NCI-H2081 treated with DMSO at 0.1 percent for 48 hours (cell line): ENCODE measurements at places on chromosomes 4 and X.

- no peak for DNase-seq
Observed at GRCh38 chr4:147182041-147182440, 236.4 kb upstream of the TTC29 start.

- no peak for DNase-seq
Observed at GRCh38 chrX:69153060-69153730, 12.1 kb downstream of the PJA1 start.

DNA sequence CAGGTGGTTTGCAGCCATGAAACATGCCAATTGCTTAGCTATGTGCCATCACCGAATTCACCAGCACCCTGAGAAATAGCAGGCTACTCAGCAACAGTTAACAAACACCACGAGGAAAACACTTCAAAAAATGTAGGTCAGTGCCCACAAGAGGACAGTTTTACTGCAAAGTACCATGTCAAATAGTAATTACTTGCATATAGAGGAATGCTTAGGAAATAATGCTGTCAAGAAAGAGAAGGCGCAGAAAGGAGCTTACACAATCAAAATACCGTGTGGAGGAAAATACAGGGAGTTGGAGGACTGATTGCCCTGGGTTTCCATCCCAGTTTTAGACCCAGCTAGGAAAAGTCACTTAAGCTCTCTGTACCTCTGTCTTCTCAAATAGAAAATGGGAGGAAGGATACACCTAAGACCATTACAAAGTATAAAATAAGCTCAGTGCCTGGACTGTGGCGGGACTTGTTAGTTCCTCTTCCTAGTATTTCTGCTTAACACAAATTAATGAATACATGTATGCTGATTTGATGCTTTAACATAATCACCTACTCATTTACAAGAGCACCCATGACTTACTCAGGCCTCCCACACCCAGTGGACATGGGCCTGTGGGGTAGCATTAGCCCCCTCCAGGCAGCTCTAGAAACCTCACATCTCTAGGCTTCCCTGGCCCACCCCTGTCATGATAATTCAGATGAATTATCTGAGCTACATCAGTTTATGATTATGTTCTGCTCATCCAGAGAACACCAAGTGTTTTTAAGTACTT is 44.5 kb upstream of the IL21 start:
- no peak for DNase-seq

GRCh38 chr4:166763018-166763417 is 471.3 kb downstream of the SPOCK3 start:
- DNase-seq, result no peak

DNA sequence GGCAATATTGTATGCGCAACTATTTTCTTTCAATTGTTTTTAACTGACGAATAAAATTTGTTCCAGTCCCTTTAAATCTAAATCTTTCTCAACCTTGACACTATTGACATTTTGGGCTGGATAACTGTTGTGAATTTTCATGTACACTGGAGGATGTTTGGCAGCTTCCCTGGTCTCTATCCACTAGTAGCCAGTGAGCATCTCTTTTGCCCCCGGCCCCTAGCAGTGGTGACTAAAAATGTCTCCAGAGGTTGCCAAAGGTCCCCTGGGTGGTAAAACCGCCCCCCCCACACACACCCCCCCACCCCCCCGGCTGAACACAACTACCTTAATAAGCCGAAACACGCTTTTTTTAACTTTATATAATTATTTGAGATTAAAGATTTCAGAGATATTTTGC is 514 bp downstream of the FANCB start:
- no peak for DNase-seq

DNA sequence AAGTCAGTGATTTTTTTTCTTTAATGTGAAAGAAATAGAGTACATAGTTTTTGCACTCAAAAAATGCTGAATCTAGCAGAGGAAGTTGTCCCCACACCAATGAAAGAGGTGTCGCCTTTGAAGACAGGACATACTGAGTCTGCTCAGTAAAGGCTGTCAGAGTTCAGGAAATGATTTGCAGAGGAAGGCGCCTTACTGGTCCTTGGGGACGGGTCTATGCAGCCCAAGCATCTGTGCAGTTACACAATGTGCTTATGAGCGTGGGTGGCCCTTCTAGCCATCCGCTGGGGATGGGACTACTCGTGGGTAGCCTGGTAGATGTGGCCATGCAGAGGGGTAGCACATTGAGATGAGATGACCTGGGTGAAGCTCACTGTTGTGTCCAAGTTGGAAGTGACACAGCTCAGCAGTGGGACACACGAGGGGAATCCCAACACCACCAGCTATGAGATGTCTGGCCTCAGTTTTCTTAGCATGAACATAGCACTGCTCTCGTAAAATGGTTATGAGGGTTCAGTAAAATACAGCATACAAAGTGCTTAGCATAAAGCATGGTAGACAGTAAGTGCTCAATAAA is 116.5 kb upstream of the RBPJ start:
- DNase-seq, result no peak

- no peak for DNase-seq
Observed at GRCh38 chr4:70151271-70151670, 2.8 kb upstream of the PRR27 start.

GRCh38 chrX:45740291-45740690 is 539.6 kb upstream of the DIPK2B start:
- no peak for DNase-seq

DNA sequence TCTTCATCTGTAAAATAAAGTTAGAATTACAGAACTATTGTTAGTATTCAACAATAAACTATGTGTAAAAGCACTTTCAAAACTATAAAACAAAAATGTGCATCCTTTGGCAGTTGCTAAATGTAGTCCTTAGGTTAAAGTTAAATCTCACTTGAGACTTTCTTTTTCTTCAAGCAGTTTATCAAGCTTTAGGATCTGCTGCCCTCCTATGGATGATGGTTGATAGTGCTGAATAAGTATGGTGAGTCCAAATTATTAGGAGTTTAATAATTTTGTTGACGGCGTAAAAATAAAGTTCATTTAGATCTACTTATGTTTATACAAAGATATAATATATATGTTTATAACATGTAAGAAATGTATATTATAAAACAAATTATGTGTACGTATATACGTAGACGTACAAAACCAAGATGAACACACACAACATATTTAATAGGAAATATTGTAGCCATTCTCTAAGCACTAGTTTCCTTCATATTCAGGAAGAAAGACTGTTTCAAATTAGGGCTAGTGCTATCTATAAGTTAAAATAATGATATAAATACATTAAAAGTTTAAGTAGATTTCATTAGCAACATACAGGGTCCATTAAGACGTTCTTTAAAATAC is 22.3 kb downstream of the UGT2A2 start:
- DNase-seq, result no peak

- DNase-seq, result no peak
Observed at GRCh38 chr4:139682741-139683151, 17.1 kb downstream of the MGST2 start.

DNA sequence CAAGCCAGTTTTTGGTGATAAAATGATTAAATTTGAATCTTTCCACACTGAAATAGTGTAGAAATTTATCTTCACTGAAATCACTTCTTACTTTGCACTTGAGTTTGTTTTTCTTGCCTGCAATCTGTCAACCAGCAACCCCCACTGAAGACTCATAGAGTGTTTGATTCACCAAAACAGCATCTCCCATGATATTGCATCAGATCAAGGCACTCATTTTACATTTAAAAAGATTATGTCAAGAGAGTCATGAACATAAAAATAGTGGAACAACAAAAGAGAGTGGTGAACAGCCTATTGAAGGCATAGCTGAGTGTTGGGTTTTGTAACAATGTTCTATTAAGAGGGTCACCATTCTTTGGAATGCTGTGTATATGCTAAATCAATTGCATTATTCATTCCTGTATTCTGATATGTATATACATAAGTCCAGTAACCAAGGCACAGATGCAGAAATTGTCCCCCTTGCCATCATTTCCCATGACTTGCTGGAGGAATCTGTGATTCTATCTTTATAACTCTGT is 1934.9 kb downstream of the ARAP2 start:
- no peak for DNase-seq

DNA sequence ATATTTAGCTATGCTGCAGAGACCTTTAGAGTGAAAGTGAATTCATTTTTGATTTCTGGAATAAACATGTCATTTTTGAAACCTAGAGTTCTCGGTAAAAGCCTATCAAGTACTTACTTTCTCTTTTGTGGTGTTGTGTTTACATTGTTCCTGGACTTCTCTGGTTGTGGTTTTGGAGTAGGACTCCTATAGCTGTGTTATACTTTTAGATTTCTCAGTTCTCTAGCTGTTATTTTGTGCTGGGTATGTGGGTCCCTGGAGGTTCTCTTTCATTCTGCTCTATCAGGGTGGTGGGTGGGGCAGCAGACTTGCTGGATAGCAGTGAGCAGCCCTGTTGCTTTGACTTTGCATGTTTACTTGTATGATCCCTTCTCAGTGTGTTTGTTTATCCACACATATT is 25.6 kb upstream of the MSMO1 start:
- no peak for DNase-seq

GRCh38 chrX:68536429-68536828 is 37.6 kb downstream of the YIPF6 start:
- no peak for DNase-seq

DNA sequence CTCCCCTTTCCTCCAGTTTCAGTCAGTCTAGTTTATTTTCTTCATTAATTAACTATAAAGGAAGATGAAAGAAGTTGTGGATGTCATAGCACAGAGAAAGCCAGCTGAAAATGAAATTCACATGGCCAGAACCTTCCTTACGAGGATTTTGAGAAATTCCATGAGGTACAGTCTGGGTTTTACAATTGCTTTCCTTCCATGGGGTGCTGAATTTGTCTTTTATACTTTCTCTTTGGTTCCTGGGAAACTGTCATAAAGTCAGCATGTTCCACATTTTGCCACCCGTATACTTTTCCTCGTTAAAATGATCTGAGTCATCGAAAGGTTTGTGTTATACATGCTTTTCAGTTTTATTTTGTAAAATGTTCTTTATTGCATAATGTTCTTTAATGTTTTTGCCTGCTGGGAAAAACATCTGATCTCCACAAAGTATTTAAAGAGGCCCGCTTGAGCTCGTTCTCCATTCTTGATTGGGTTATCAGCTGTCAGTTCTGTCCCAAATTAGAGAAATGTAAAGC is 78.1 kb upstream of the CLDN34 start:
- no peak for DNase-seq
